Activated CD4-positive, alpha-beta T cell treated with anti-CD3 and anti-CD28 coated beads, Interleukin-2, amount 50 U/mL, for 4 hours (primary cell): ENCODE measurements at places on chromosomes 5 and 9.

DNA sequence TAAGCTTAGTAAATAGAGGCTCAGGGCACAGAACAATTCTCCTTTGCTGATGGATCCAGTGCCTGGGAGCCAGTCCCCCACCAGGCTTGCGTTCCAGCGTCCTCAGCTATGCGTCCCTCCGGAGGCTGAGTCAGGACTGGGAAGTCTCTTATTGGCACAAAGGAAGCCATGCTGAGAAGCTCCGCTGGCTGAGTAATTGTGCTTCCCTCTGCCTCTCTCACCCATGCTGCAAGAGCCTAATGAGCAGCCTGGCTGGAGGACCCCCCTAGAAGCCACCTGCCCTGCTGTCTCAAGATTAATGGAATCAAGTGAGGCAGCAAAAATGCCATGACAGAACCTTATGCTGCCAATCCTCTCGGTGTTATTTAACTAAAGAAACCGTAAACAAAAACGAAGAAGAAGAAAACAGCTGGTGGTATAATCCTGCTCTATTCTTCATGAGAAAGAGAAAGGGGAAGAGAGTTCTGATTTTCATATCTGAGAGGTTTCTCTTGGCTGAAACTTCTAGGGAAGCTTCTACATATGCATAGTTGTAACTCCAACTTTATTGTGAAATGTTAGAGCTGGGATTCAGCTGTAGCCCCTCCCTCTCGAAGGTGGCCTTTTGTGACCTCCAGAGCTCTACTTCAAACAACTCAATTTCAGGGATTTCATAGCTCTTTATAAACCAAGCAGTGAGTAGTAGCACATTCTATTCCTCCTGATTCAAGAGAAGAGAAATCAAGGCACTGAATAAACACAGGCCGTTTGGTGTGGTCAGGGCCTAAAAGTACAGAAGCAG, 185.4 kb upstream of the SEMA6A start:
- no peak for DNase-seq

DNA sequence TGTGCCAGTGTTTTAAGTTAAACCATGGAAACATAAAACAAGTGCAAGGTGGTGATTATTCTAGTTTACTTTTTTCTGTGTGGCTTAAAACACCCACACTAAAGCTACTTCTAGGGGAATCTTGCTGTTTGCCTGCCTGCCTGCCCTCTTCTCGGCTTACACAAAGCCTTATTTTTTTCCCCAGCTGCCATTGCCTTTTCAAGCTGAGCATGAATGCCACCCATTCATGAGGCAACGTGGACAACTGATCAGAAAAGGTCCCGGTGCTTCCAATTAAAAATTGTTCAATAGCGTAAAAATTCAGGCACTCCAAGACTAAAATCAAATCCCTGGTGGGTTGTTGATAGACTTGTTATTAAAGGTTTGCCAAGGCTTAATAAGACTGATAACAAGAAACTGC, 401.4 kb downstream of the TMEM161B start:
- DNase-seq: no peak

- DNase-seq: no peak
These were observed 39.3 kb downstream of the B4GALT1 start for GRCh38 chr9:33127881-33128280.

- DNase-seq: no peak
These were observed 77.4 kb downstream of the MTREX start for GRCh38 chr5:55385227-55385626.

DNA sequence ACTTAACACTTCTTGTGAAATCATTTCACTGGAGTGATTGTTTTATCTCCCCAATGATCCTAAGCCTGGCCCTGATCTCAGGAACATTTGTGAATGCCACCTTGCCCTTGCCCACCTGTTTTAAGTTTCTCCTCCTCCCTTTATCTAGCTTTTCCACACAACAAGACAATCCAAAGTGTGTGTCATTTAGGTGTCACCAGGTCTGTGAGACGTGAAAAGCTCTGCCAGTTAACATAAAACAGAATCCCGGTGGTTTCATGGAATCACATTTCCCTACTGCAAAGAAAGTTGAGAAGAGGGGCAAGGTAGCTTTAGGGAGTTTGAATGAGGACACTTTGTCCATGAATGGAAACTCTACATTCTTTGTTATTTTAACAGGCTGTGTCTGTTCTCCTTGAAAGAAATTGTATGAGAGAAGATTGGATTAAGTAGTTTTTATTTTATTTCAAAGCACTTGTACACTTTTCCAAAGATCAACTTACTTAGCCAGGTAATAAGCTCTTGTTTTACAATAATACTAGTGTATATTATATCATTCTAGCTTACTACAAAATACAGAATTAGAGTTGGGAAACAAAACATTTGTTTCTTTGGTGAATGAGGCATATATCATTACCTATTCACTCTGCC, 239.0 kb downstream of the ISL1 start:
- DNase-seq: no peak

DNA sequence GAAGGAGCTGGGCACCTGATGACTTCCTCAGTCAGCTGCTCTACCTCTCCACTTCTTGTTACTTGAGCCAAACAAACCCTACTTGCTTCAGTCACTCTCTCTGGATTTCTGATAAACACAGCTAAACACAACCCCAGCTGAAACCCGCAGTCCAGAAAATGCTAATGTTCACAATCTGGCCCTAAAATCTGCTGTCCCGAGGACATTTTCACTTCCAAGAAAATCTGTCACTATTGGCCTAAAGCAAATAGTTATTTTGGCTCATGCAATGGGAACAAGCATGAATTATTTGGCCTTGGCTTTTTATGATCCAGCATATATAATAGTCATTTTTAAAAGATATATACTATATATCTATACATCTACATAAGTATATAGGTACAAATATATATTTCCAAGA, 19.1 kb downstream of the FAM81B start:
- no peak for DNase-seq

DNA sequence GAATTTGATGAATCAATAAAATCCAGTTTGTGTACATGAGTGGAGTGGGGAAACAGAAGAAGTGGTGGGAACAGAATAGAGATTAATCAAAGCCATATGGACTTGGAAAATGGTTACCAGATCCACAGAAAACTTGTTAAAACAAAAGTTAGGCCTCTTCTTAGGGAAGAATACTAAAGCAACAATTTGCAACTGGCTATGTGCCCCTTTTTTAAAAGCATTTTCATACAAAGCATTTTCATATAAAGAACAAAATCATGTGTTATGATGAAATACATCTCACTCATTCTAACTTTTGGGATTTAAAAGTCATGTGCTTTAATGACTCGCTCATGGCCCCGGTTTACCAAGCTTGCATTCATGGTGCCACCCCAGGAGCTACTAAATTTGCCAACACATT, 276.9 kb downstream of the EFNA5 start:
- no peak for DNase-seq

DNA sequence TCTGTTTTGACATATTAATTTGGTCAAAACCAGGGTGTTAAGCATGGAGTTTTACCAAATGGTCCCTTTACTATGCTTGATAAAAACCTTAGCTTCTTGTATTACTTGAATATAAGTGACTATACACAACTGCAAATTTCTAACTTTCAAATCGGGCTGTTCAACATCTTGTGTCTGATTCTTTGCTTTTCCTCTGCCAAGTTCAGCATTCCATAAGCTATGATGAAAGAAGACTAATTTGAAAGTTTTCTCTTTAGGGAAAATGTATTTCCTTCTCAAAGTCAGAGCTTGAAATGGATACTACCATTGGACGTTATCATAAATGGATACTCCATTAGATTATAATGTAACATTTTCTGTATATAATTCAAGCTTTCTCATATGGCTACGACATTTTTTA, 792.9 kb downstream of the EFNA5 start:
- no peak for DNase-seq

DNA sequence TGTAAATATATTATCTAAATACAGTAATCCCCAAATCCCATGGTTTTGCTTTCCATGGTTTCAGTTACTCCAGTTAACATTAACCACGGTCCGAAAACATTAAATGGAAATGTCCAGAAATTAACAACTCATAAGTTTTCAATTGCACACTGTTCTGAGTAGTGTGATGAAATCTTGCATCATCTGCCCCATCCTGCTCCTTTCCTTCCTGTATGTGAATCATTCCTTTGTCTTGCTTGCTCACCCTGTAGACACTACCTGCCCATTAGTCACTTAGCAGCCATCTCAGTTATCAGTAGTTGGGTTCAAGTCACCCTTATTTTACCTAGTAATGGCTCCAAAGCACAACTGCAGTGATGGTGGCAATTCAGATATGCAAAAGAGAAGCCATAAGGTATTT, 1568.5 kb upstream of the WWC1 start:
- no peak for DNase-seq

GRCh38 chr5:149380466-149381121, 1.5 kb upstream of the IL17B start:
- DNase-seq: no peak

GRCh38 chr5:156326718-156327259, at the start of gene SGCD:
Gene SGCD (plus strand): TSS chr5:156327164.
- no peak for DNase-seq

GRCh38 chr9:121551985-121552753, 52.5 kb upstream of the GGTA1 start:
- DNase-seq: no peak

- DNase-seq: no peak
These were observed 12.6 kb upstream of the SPARC start for GRCh38 chr5:151699071-151699901.

- DNase-seq: no peak
These were observed 694 bp upstream of the REEP2 start for GRCh38 chr5:138438003-138438723.

GRCh38 chr5:122921826-122922225, 76.4 kb downstream of the SNX24 start:
- no peak for DNase-seq

DNA sequence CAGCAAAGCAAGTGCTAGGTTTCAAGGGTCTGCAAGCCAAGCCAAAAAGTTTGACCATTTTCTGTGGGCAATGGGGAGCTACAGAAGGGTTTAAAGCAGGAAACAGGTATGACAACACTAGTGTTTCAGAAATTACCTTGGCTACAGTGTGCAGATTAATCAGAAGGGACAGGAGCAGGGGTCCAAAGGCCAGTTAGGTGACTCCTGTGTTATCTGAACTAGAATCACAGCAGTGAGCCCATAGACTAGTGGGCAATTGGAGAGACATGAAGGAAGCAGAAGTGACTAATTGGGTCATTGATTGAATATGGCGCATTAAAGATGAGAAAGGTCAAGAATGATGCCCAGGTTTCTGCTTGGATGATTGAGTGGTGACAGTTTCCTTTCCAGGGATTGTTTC, 41.4 kb upstream of the TGFBR1 start:
- DNase-seq: no peak

DNA sequence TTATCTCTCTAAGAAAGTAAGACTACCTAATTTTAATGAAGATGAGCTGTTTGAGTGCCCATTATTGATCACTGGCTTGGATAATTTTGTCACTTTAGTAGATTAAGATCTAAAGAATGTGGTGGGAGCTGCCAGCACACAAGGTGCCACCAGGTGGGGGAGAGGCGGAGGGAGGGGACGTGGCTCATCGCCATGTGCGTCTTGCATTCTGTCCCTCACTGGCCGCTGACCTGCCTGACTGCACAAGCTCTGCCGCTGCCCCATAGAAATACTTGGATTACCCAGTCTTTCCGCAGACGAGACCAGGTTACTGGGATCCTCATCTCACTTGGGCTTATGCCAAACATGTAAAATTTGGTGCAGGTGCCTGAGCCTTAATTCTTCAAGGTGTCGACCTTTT, 37.6 kb downstream of the RHOBTB3 start:
- no peak for DNase-seq

GRCh38 chr5:81513473-81513872, 119.5 kb upstream of the ACOT12 start:
- no peak for DNase-seq

GRCh38 chr9:107738789-107739188, 249.2 kb upstream of the KLF4 start:
- DNase-seq: no peak

- DNase-seq: no peak
These were observed 3.1 kb downstream of the SRD5A1 start for GRCh38 chr5:6636293-6636692.

GRCh38 chr5:87231037-87231808, 36.5 kb upstream of the RASA1 start:
- no peak for DNase-seq

DNA sequence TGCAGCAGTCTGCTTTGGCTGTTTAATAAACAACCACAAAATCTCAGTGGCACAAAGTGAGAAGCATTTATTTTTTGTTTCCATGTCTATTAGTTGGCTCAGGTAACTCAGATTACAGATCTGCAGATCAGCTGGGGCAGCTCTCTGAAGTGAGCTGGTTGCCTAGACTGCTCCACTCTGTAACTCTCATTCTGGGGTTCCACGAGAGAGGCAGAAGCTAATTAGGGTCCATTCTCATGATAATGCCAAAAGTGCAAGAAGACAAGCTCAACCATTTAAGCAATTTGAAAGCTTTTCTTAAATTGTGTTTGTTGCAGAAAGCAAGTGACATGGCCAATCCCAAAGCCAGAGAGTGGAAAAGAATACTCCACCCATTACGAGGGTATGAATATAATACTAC, 13.2 kb downstream of the MEIKIN start:
- no peak for DNase-seq

GRCh38 chr9:123220127-123220526, 48.3 kb downstream of the STRBP start:
- no peak for DNase-seq

GRCh38 chr5:11266331-11266730, 505.3 kb upstream of the DAP start:
- no peak for DNase-seq

DNA sequence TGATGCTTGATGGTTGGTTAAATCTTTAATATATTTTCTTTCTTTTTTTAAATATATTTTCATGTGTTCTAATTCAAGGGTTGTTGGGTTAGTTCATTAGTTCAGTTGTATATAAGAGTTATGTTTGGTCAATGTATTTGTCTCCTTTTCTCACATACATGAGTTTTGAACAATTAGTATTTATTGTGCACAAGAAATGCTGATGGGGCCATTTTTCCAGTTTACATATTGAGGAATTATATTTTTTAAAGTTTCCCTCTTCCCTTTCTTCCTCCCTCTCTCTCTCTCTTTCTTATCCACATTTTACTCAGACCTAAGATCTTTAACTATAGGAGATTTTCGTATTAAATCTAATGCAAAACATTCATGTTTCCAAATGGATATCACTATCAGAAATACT, 74.0 kb downstream of the LNPEP start:
- no peak for DNase-seq

DNA sequence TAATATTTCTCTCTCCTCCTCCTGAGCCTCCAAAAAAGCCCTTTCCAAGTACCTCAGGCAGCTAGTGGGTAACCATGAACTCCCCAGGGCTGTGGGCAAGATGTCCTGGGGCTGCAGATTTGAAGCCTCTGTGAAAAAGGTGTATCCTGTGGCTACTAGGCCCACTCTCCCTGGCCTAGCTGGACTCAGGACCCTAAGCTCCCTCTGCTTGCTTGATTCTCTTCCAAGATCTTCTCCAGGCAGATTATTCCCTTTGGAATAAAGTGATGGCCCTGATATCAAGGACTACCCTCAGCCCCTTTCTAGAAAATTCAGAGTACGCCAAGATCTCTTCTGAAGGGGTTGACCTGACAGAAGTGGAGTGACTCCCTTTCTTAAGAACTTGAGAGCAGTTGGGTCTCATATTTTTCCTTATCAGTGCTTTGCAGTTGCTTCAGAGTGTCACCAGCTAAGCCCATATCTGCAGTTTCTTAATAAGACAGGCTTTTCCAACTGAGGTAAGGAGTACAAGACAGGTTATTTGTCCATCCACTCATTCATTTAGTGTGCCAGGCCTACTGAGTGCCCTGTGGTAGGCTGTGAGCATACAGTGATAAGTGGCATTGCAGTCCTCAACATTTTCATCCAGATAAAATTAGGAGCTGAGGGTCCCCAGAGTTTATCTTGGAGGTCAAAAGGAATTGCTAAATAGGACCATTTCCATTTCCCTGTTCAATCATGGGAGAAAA, 42.5 kb downstream of the CYSTM1 start:
- no peak for DNase-seq

- DNase-seq: peak; percentile 16
These were observed 450 bp downstream of the GPBP1 start for GRCh38 chr5:57174128-57174889.
